ENCODE measurements at places on chromosomes 16 and 17.
A peak's percentile ranks its signal among the peaks of the same experiment; 100 is the strongest.

DNA sequence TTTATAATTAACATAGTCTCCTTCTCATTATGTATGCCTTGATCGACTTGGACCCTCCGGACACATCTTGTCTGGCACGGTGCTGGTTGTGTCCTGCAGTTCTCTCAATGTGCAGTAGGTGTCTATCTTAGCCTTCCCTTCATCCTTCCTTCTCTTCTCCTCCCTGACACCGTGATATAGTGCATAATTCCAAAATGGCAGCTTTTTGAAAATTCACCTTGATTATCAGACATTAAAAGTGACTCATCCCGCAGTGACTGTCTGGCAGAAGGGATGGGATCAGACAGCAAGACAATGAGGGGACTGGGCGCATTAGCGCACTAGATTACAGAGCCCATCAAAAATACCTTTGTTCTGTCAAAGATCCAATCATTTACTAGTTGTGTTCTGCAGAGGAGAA is 70.0 kb upstream of the PMFBP1 start:
- DNase-seq: no peak

- DNase-seq: no peak
Observed at GRCh38 chr16:65783709-65784474, 582.6 kb upstream of the CDH5 start.

GRCh38 chr16:74580833-74581232 is 26.1 kb downstream of the GLG1 start:
- DNase-seq: no peak

DNA sequence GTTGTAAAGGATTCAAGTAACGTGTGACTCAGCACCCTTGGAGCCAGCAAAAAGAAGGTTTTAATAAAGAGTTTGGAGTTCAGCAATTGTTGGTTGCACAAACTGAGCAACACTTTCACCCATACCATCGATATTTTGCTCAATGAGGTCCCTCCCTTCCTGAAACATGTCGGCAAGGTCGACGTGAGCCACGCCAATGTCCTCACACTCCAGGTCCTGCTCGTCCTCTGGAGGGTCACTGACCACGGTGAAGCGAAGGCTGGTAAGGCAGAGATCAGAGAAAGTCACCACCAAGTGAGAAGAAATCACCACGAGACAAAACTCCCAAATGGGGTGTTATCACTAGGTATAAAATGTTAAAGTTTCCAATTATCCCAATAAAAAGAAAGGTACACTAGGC is 98.3 kb downstream of the RPGRIP1L start:
- no peak for DNase-seq

DNA sequence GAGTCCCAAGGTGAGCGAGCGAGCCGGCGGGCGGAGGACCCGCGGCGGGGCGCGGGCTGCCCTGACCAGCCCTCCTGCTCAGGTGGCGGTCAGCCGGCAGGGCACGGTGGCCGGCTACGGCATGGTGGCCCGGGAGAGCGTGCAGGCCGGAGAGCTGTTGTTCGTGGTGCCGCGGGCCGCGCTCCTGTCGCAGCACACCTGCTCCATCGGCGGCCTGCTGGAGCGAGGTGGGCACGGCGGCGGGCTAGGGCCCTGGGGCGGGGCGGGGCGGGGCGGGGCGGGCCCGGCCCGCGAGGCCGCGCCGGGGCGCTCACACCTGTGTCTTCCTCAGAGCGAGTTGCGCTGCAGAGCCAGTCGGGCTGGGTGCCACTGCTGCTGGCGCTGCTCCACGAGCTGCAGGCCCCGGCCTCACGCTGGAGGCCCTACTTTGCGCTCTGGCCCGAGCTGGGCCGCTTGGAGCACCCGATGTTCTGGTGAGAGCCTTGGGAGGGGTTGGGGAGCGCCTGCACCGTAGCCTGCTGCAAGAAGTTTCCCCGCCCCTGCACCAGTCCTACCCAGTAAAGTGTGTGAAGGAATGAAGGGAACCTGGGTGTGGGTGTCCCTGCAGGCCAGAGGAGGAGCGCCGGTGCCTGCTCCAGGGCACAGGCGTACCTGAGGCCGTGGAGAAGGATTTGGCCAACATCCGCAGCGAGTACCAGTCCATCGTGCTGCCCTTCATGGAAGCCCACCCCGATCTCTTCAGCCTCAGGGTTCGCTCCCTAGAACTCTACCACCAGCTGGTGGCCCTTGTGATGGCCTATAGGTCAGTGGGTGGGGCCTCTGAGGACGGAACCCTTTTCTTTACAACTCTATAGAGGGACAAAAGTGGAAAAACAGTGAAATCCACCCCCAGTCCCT is 802 bp downstream of the SETD6 start:
- DNase-seq: no peak

DNA sequence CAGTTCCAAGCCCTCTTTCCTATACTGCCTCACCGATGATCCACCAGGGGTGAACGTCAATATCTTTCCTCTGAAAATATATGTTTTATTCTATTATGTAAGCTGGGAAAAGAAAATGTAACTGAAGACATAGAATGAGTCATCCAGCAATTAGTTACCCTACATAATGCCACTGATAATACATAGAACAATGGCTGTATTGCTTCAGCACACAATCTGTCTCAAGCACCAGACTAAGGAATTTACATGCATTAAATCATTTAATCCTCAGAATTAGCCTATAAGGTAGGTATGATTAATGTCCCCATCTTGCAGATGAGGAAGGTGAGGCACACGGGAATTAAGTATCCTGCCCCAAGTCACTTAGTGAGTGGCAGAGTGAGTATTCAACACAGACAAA is 472.8 kb downstream of the TOX3 start:
- DNase-seq: no peak

GRCh38 chr17:64728041-64728695 is 66.1 kb upstream of the SMURF2 start:
- DNase-seq: no peak

GRCh38 chr17:65959630-65960029 is 232.3 kb downstream of the CEP112 start:
- no peak for DNase-seq

DNA sequence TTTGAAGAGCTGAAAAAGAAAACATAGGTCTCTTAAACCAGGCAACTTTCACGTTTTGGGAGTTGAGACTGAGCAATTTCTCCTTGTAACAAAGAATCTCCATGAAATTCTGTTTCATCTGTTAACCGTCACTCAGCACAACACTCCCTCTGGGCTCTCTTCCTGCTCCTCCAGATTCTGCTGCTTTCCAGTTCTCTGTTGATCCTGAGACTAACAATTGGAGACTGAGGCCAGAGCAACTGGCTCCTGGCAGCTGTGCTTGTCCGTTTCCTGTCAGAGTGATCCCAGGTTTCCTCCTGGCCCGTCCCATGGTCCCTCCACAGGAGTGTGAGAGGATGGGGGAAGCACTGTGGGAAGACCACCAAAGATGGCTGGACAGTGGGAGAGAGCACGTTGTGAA is 32.5 kb downstream of the IST1 start:
- DNase-seq: no peak

DNA sequence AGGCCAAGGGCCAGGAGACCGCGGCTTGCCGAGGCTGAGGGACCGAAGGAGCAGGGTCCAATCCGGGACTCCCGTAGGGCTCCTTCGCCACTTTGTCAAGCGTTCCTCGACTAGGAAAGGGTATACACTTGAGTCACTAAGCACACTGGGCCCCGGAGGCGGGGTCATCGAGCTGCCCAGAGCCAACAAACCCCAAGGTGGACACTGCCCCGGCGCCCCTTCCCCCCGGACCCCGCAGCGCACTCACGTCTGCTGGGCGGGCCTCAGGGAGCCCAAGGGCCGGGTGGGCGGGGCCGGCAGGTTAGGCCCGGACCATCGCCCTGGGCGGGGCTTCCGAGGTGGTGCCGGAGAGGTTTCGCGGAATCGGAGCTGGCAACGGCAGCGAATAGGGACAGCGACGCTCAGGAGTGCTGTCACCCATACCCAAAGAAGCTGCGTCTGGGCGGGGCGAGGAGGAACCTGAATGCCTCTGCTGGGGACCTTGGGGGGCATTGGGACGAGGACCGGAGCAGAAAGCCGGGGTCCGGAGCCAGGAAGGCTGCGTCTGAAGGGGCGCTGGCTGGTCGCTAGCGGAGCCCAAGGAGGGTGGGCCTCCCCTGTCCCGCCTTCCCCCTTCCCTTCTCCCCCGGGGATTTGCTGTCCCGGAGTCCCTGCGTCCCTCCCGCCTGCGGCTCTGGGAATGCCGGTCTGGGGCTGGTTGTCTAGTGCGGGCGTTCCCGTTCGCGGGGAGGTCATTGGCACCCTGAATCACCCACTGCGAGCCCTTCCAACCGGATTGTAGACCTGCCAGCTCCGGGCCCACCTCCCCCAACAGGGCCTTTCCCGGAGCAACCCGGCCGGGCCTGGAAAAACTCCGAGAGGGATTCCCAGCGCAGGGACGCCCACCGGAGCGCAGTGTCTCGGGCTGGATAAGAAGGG is 118.2 kb upstream of the SMURF2 start:
- peak; percentile 30 for DNase-seq

Data from stimulated activated CD4-positive, alpha-beta T cell treated with anti-CD3 and anti-CD28 coated beads, TNF-alpha, amount 100 ng/mL, for 1 hour (primary cell).